ENCODE measurements at places on chromosomes 11 and 22.

DNA sequence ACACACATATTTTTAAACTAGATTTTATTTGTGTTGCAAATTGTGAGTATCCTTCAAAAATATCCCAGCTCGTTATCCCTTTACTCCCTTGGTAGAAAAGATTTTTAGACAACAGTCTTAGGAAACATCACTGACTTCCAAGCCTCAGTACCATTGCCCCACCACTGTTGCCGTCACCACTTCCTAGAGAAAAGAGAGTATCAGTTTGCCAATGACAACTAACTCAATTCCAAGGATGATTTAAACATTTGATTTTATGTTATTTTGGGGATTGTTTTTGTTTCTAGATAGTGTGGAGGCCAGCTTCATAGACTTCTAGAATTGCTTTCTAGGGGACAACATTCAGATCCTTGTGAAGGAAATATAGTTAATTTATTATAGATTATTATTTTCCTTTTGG is 274.0 kb upstream of the MPPED2 start:
- DNase-seq: no peak

DNA sequence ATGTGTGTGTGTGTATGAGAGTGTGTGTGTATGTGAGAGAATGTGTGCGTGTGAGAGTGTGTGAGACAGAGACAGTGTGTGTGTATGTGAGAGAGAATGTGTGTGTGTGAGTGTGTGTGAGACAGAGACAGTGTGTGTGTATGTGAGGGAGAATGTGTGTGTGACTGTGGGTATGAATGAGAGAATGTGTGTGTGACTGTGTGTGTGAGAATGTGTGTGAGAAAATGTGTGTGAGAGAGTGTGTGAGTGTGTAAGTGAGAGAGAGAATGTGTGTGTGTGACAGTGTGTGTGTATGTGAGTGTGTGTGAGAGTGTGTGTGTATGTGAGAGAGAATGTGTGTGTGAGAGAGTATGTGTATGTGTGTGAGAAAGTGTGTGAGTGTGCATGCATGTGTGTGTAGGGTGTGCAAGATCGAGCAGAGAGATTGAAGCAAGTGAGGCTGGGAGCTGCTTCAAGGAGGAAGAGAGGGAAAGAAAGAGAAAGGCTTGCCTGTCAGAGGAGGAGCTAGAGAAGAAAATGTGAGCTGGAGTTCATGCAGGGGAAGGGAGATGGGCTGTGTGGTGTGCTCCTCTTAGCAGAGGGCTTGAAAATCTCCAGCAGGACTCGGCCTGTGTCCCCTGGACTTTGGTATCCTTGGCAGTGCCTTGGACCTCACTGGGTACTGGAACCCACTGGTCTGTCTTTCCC is 27.7 kb upstream of the TP53I11 start:
- no peak for DNase-seq

DNA sequence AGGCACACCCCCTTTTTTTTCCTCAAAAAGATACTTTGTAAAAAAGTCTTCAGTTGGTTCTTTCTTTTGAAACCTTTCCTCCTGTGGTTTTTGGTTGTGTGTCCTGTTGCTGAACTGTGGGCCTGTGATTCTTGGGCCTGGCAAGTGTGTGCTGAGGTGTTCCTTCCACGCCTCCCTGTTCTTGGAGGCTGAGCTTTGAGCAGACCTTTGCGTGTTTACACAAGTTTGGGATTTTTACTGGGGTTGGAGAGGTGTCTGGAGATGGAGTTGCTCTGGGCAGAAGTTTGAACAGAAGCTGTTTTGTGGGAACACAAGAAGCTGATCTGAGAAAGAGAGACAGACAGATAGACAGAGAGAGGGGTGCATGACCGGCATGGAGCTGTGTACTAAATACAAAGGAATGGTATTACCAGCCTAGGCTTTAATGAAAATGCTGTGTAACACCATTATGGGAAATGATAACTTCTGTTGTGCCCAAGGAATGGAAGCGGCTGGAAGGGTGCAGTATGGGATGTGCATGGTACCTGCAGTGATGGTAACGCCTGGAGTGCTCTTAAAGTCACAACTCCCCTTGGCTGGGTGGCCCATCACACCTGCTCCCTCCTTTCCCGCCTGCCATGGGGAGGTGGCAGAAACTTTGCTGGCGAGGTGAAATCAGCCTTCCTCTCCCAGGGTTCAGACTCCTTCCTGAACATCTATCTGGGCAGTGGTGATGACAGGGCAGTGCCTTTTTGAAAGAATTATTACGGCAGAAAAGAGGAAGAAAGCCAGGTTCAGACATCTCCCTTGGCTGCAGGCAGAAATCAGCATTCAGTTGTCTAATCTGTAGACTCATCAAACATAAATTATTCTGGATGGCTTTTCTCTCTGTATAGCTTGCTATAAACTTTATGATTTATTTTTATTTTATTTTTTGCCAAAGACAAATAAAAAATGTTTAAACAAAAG is 70.4 kb downstream of the LDLRAD3 start:
- no peak for DNase-seq

- DNase-seq: no peak
Observed at GRCh38 chr11:107018902-107019493, 722 bp upstream of the GUCY1A2 start.
